CD4-positive, alpha-beta T cell treated with Interleukin-4 for 1 hour (primary cell): ENCODE measurements at places on chromosomes 16 and 17.
A peak's percentile ranks its signal among the peaks of the same experiment; 100 is the strongest.

DNA sequence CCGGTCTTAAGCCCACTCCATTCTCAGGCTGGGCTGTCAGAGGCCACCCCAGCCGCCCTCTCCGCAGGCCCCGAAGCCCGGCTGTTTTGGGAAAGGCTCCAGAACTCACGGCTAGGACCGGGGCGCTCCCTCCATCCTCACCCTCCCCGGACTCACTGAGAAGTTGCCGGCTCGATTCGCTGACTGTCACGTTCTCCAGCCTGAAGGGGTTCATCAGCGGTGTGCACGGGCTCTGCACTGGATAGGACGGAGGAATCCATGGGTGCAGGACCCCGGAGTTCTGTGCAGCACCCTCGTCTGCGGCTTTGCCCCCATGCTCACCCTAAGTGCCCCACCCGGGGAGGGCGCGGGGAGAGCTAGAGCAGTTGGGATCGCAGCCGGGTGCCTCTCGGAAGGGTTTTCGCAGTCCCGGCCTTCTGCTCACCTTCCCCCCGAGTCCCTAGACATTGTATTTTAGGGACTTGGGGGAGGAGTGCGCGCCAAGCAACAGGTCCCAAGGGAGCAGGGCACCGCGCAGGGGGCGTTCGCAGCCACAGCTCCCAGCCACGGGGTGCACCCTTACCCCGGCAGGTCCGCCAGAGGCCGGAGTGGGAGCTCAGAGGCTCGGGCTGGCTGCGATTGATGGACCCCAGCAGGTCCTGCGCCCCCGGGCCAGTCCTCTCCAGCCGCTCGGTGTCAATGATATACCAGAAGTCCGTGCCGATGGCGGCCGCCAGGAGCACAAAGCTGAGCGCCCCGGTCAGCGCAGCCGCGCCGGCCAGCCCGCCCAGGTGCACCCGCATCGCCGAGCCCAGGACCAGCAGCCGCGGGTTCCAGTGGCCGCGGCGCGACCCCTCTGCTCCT is 1.0 kb downstream of the TMEM114 start:
- DNase-seq: no peak

GRCh38 chr17:45114117-45114932 is 18.0 kb downstream of the PLCD3 start:
- DNase-seq: no peak

- no peak for DNase-seq
Observed at GRCh38 chr17:56313201-56313600, 159.9 kb downstream of the ANKFN1 start.

GRCh38 chr16:73172973-73173709 is 125.2 kb upstream of the ZFHX3 start:
- no peak for DNase-seq

DNA sequence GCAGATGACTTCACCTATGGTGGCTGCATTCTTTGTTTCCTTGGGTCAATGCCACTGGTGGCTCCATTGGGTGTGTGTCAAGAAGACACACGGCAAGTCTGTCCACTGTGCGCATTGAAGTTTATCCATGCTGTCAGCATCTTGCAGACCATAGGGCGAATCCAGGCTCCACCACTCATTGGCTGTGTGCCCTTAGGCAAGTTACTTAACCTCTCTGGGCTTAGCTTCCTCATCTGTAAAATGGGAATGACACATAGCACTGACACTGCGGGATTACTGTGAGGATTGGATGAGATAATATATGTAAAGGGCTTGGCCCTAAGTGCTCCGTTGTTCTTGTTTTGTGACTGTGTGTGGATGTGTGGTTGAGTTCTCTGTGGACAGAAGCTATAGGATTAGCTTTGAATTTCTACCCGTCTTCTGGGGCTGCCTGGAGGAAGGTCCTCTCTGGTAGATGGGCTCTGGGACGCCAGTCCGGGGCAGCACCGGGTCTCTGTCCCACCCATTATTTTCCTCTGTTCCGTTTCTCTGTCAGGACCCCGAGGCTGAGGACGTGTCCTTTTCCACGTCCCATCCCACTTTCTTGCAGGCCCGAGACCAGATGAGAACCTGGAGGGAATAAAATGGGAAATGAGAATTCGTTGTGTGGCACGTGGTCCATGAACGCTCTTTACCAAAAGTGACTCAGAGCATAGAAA is 178.4 kb downstream of the IRF8 start:
- DNase-seq: no peak

DNA sequence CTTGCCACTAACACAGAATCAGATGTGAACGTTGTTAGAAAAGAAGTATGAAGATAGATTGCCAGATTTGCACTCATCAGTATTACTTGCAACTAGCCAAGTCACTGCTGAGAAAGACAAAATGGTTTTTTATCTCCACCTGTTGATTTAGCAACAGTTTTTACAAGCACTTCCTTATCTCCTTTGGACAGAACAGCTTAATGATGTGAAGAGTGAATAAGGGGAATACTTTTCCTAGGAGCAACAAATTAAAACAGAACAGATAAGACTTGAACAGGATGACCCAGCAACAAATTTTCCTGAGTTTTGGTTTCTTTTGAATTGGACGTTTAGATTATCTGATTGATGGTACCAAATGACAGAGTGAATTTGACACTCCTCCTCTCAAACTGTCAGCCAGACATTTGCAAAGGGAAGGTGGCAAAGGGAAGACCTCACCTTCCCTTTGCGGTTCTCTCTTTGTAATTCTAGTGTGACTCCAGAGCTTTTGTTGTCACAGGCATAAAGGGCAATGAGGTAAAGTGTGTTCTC is 130.6 kb downstream of the NLK start:
- no peak for DNase-seq

- no peak for DNase-seq
Observed at GRCh38 chr17:81388091-81388611, 7.1 kb upstream of the BAHCC1 start.

- DNase-seq: no peak
Observed at GRCh38 chr16:78094166-78094565, 5.3 kb upstream of the WWOX start.

DNA sequence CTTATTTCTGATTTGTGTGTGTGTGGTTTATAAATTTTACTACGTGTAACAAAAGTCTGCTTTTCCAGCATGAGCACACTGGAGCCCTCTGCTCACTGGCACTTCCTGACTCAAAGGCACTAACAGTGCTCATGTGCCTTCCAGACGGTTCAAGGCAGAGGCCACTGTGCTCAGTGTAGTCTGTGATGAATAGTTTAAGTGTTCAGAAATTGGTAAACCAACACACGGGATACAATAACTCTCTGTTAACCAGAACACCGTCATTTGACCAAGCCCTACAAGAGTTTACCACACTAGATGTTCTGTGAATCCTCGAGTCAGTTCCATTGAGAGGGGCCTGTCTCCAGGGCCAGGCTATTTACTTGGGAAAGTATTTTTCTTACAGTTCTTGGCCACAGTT is 191.9 kb downstream of the MRTFB start:
- no peak for DNase-seq

GRCh38 chr16:23155445-23156049 is 6.3 kb upstream of the USP31 start:
- no peak for DNase-seq

GRCh38 chr17:79809530-79810129 is 12.8 kb upstream of the CBX8 start:
- no peak for DNase-seq

GRCh38 chr16:27326738-27327585 is 13.2 kb downstream of the IL4R start:
- peak; percentile 28 for DNase-seq

DNA sequence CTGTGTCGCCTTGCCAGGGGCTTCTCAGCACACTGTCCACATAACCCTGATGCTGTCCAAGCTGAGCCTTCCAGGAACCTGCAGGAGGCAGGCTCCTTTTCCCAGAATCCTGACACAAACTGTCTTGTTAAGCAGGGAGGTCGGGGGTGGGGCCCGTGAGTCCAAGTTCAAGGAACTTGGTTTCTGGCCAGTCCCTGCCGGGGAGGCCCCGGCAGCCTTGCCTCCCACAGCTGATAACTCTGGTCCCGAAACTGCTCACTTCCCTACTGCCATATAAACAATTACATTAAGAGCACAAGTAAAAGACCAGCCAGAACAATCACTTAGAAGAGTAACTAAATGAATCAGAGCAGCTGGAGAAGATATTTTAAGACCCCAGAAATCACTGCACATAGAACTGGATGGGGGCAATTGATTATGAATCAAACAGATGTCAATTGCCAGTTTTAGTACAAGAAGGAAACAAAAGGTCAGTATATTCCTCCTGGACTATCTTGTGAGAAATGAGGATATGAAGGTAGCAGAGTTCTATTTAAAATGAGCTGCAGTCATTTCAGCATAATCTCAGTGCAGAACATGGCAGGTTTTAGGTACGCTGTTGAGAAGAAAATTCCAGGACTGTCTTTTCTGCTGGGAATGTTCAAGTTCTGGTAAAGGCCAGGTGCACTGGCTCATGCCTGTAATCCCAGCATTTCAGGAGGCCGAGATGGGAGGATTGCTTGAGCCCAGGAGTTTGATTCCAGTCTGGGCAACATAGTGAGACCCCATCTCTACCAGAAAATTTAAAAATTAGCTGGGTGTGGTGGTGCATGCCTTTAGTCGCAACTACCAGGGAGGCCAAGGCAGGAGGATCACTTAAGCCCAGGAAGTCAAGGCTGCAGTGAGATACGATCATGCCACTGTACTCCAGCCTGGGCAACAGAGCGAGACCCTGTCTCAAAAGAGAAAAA is 169.8 kb downstream of the PITPNC1 start:
- no peak for DNase-seq

- DNase-seq: no peak
Observed at GRCh38 chr17:57724026-57724728, 20.9 kb downstream of the CCDC182 start.

- no peak for DNase-seq
Observed at GRCh38 chr16:57972306-57972705, 1.4 kb upstream of the CNGB1 start.

DNA sequence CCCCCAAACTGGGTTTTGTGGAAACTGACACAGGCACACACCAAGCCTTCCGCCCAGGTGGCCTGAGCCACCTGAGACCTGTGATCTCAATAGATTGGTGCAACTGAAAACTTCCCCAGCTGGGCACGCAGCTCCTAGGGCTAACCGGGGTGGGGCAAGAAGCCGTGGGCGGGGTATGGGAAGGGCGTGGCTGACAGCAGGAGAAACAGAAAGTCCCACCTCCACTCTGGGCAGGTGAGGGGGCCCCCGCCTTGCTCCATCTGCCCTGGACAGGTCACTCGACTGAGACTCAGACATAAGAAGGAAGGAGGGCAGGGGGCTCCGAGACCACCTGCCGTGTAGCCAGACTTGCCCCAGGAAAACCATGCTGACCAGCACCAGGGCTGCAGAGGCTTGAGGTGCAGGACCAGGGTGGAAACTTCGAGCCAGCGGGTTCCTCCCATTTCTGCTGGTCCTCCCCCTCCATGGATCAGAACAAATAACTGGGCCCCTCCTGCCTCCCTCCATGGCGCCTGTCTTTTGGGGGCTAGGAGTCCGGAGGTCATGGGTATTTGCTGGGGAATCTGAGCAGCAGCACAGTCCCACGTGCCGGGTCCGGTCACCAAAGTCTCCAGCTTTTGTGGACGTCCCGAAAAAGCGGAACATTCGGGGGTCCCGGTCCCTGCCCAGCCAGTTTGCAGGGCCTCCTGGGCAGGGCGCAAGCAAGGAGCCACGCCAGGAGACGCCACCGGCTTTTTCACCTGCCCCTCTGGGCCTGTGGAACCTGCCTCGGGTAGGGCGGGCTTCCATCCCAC is 1.3 kb downstream of the TIMP2 start:
- DNase-seq: peak; percentile 65

DNA sequence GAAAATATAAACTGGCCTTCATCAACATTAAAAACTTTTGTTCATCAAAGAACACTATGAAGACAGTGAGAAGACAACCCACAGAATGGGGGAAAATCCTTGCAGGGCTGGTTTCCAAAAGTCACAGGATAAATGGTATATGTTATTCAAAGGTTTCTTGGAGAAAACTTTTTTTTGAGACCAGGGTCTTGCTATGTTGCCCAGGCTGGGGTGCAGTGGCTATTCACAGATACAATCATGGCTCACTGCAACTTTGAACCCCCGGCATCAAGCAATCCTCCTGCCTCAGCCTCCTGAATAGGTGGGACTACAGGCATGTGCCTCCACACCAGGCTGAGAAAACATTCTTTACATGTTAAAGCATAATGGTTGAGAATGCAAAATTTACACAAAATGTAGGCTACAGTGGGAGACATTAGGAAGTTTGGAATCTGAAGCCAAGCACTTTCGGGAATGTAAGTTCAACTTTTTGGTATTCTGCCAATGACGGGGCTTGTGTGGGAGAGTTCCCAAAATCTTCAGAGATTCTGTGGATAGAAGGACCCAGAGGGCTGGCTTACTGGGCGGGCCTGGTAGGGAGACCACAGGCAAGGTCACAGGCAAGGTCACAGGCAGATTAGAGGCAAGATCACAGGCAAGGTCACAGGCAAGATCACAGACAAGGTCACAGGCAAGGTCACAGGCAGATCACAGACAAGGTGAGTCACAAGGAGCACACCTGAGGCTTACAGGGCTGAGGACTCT is 24.2 kb upstream of the ATP2A3 start:
- DNase-seq: no peak

DNA sequence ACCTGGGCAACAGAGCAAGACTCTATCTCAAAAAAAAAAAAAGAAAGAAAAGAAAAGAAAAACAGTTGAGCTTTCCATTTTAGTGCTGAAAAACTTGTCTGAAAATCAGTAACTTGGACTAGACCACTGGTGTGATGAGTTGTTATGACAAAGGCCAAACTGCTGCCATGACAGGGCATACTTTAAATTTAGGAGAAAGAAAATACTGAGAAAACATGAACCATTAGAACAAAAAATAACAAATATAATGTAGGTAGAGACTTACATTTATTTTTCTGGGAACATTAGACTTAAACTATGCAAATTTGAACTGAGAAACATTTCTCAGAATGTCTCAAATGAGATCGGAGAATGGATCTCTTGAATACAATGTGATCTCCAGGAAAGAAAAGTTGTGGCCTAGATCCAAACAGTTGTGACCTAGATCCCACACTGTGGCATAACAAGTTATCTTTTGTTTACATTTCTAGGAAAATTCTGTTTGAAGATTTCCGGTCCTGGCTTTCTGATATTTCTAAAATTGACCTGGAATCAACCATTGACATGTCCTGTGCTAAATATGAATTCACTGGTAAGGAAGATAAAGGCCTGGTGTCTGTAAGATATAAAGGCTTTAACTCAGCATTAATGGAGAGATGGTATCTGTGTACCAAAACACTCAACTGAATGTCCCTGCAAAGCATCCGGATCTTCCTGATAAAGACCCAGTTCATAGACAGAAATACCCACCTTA is 10.9 kb downstream of the OGFOD1 start:
- DNase-seq: no peak

DNA sequence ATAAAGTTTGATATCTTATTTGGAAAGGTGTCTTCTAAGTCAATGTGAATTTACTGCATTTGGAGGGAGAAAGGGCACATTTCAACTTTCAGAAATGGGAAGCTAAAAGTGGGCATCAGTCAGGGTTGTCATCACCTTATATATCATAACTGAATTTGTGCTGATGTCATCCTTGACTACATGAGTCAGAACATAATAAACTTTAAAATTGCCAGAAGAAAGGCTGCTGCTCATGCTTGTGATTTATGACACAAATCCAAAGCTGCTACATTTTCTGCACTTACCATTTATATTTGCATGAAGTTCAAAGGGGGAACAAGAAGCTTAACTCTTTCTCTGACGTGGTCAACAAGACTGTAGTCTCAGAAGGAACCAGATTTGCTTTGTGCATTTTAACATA is 196.6 kb downstream of the UTP18 start:
- no peak for DNase-seq
